Activated naive CD8-positive, alpha-beta T cell treated with anti-CD3 and anti-CD28 coated beads, Interleukin-2, amount 10 ng/mL, durations not matched to agents 7 days and 5 days (primary cell): ENCODE measurements at places on chromosomes 6 and 20. TPM values are rescaled to one million over a fixed set of nuclear protein-coding genes. Genes with fewer than 3 reads are reported as not detected.
A peak's percentile ranks its signal among the peaks of the same experiment; 100 is the strongest.

- peaks cover 9% of the 10 kb centered on the region for H3K27me3 ChIP-seq
- no peak for DNase-seq
- H3K4me3 ChIP-seq = no peak overlapping the region
- H3K36me3 ChIP-seq = peaks cover 1% of the 10 kb centered on the region
Observed at GRCh38 chr6:44645276-44645675, 257.8 kb downstream of the CDC5L start.

SULF2 gene
- total RNA-seq = 0.68 TPM

CLDN20 gene
- total RNA-seq = not detected

C2 gene
- 2.1 TPM for total RNA-seq

DNA sequence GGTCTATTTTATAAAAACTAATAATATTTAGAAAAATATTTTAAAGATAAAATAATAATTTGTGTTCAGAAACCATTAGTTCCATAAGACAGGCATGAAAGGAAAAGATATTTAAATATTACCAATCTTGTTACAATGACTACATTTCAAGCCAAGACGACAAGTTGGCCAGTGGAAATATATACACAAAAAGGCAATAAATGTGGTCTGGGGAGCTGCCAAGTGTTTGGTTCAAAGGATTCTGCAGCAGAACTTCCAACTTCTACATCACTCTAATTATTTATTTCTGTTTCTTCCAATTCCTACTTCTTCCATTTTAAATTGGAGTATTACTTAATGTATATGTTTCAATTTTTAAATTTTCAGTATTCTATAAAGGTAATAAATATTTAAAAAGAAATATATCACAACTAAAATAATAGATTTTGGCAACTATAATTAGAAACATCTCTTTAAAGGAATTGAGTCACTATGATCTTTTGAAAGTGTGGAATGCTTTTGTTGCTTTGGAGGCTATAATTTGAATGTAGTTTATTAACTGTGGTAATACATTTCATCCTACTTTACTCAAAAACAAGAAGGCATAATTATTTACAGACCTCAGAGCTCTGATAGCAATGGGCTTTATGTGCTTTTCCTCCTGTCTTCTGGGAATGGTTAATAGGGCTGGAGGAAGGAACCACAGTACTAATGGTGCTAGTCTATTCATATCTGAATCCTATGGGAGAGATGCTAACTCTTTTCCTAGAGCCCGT is 129.7 kb upstream of the FAM184A start:
- peaks cover 18% of the 10 kb centered on the region for H3K36me3 ChIP-seq
- peaks cover 10% of the 10 kb centered on the region for H3K4me1 ChIP-seq
- no peak overlapping the region for H3K4me3 ChIP-seq

DNA sequence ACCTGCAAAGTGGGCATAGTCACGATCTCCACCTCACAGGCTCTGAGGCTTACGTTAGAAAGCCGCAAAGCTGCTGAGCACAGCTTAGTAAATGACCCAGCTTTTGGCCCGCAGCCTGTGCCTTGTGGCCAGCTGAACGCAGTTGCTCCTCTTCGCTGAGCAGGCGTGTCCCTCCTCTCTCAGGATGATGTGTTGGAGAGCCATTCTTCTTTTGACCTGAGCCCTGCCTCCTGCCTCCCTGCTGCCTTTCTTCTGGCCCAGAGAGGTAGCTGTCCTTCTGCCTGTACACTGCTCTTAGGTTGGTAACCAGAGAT is 47.6 kb upstream of the MYL9 start:
- H3K36me3 ChIP-seq = no peaks in the 10 kb centered on the region
- H3K27me3 ChIP-seq = no peaks in the 10 kb centered on the region
- H3K4me1 ChIP-seq = peaks cover 28% of the 10 kb centered on the region
- no peak for DNase-seq
- H3K27ac ChIP-seq = no peak overlapping the region

SCAND1 gene
- 57.8 TPM for total RNA-seq

DNA sequence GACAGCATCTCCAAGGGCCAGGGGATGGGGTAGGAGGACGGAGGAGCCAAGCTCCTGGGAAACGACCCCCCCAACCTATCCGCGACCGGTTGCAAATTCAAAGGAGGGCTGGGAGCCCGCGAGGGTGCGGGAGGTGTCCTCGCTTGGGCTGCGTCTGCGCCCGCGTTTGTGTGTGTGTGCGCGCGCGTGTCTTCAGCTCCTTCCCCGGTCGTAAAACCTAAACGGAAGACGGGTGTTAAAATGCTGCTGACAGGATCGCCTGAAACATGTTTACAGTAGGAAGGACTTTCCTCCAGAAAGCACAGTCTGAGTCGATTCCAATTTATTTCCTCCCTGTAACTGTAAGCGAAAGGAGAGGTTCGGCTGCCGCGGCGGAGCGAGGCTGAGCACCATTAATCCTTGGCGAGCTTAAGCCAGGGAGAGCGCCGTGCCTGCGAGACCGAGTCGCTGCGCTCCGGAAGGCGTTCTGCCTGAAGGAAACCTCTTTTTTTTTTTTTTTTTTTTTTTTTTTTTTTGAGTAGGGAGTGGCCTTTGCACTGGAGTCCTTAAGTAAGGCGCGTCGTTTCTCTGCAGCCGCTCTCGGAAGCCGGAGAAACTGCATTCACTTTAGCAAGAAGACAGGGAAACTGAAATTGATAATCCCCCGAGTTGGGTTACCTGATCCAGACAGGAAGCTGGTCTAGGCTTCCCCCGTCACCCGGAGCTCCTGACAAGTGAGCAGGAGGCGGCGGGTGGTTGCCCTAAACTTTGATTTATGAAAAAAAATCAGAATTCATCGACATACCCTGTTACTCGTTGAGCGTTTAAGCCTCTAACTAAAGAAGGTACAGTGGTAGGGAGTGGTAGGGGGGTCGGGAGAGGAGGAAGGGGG is 4.8 kb upstream of the SOX4 start:
- DNase-seq = peak; percentile 63
- peaks cover 12% of the 10 kb centered on the region for H3K4me1 ChIP-seq
- peaks cover 42% of the 10 kb centered on the region for H3K27me3 ChIP-seq
- peak overlapping the region; percentile 91 for H3K4me3 ChIP-seq
- peak overlapping the region; percentile 71 for H3K27ac ChIP-seq

ENPP4 gene
- 9.3 TPM for total RNA-seq

DNA sequence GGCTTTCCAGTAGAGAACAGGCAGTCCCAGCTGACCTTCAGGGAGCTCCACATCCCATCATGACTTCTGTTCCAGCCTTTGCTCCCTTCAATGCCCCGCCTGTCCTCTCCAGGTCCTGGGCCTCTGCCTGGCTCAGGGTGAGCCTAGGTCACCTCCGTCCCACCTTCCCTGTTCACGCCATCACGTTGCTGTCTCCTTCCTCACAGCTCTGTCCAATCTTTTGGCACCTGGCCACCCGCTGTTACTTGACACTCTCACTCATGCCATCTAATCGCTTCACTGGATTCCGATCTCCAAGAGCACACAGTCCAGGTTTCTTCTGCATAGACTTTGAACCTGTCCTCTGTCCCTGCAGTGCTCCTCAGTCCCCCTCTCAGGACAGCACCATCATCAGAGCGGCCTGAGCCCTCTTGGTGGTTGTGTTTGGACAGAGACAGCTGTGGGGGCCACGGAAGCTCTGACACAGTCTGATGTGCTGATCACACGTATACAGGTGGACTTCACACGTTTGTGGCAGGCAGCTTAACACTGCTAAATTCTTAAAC is 34.7 kb upstream of the TIAM2 start:
- H3K4me3 ChIP-seq = no peak overlapping the region
- no peak for DNase-seq
- no peak overlapping the region for H3K27ac ChIP-seq
- no peaks in the 10 kb centered on the region for H3K27me3 ChIP-seq
- peaks cover 4% of the 10 kb centered on the region for H3K4me1 ChIP-seq
- no peaks in the 10 kb centered on the region for H3K36me3 ChIP-seq

DNA sequence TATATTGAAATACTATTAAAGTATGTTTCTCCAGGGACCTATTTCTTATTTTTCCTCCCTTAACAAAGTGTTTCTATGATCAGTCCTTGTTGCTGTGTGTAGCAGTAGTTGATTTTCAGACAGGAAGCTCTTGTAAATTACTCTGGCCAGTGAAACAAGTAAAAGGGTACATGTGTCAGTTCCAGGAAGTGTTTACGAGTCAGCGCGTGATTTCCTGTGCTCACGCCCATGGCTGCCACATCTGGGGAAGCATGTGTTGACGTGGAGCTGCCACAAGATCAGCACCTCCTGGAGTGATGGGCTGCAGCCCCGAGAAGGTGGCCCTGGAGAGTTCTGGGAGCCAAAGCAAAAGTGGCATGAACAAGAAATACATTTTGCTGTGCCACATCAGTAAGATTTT is 38.6 kb upstream of the GGTLC1 start:
- H3K27me3 ChIP-seq = no peaks in the 10 kb centered on the region
- peaks cover 13% of the 10 kb centered on the region for H3K36me3 ChIP-seq
- peaks cover 33% of the 10 kb centered on the region for H3K4me1 ChIP-seq
- peak; percentile 72 for DNase-seq
- peak overlapping the region; percentile 79 for H3K4me3 ChIP-seq

GRCh38 chr20:46895906-46896242 is 1.2 kb downstream of the EYA2 start:
- no peaks in the 10 kb centered on the region for H3K36me3 ChIP-seq
- H3K27me3 ChIP-seq = peaks cover 77% of the 10 kb centered on the region
- no peak for DNase-seq
- no peak overlapping the region for H3K27ac ChIP-seq
- H3K4me3 ChIP-seq = no peak overlapping the region

DNA sequence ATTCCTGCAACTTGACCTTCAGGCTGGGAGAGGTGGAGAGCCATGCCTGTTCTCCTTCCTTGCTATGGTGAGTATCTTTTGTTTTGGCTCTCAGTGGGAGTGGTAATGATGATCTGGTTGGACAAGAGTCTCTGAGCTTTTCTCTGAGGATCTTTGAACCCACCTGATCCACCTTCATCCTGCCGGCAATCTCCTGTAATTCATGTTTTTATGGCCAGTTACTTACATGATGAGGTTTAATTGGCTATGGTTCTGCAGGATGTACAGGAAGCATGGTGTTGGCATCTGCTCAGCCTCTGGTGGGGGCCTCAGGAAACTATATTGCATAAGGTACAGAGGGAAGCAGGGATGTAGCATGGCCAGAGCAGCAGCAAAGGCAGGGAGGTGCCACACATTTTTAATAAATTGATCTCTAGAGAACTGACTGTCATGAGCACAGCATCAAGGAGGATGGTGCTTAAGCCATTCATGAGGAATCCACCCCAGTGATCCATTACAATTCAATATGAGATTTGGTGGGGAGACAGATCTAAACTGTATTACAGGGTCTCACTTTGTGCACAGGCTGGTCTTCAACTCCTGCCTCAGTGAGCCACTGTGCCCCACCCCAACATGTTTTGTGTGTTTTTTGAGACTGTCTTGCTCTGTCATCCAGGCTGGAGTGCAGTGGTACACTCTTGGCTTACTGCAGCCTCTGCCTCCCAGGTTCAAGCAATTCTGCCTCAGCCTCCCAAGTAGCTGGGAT is 10.0 kb downstream of the HSPA1B start:
- H3K4me1 ChIP-seq = peaks cover 31% of the 10 kb centered on the region
- H3K36me3 ChIP-seq = peaks cover 50% of the 10 kb centered on the region
- H3K27ac ChIP-seq = peak overlapping the region; percentile 93
- DNase-seq = no peak

DNA sequence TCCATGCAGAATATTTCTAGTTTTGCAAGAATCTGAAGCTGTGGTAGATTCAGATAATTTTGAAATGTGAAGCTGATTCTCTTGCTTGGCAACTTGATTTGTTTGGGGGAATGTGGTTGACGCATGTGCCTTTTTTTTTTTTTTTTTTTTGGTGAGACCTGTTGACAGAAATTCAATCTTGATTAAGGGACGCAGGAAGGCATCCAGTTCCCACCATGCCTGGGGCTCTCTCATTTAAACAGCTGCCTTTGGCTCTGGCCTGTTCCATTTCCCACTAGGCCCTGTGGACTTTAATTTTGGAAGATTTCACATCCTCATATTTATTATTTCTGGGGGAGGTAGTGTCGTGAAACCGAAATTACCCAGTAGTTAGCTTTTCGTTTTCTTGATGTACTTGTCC is 8.6 kb downstream of the TPX2 start:
- DNase-seq = no peak
- no peak overlapping the region for H3K27ac ChIP-seq
- peaks cover 16% of the 10 kb centered on the region for H3K4me1 ChIP-seq
- no peaks in the 10 kb centered on the region for H3K27me3 ChIP-seq
- H3K4me3 ChIP-seq = no peak overlapping the region
- peaks cover 32% of the 10 kb centered on the region for H3K36me3 ChIP-seq

GRCh38 chr6:6614096-6614982 is 25.8 kb downstream of the LY86 start:
- peak overlapping the region; percentile 92 for H3K27ac ChIP-seq
- H3K27me3 ChIP-seq = no peaks in the 10 kb centered on the region
- peaks cover 32% of the 10 kb centered on the region for H3K36me3 ChIP-seq
- peak overlapping the region; percentile 76 for H3K4me3 ChIP-seq
- peaks cover 67% of the 10 kb centered on the region for H3K4me1 ChIP-seq
